Activated T-cell treated with anti-CD3 and anti-CD28 coated beads, Interleukin-2, amount 50 U/mL, for 24 hours (primary cell): ENCODE measurements at places on chromosomes 6 and 20.

GRCh38 chr6:68080074-68080473, 555.0 kb upstream of the ADGRB3 start:
- no peak for DNase-seq

GRCh38 chr20:44247586-44248409, 690 bp downstream of the GDAP1L1 start:
- DNase-seq, result peak; percentile 41

DNA sequence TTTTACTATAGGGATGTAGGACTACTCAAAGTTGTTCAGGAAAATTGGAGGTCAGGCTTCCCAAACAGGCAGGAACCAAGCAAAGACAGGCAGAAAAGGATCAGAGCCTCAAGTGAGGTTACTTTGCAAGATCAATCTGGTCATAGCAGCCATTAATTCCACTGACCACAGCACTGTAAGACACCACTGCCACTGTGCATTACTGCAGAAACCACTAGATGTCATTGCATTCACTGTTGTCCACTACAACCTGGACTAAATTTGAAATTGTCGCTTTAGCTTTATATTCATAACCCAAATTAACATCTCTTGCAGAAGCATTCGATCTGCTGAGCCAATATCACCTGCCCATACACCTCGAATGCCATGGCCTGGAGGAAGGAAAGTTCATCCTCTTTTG, 126.9 kb upstream of the UFL1 start:
- DNase-seq, result no peak

GRCh38 chr6:83221889-83222479, 28.8 kb downstream of the RWDD2A start:
- DNase-seq, result no peak

GRCh38 chr6:133621751-133622150, 267.2 kb upstream of the TCF21 start:
- no peak for DNase-seq

DNA sequence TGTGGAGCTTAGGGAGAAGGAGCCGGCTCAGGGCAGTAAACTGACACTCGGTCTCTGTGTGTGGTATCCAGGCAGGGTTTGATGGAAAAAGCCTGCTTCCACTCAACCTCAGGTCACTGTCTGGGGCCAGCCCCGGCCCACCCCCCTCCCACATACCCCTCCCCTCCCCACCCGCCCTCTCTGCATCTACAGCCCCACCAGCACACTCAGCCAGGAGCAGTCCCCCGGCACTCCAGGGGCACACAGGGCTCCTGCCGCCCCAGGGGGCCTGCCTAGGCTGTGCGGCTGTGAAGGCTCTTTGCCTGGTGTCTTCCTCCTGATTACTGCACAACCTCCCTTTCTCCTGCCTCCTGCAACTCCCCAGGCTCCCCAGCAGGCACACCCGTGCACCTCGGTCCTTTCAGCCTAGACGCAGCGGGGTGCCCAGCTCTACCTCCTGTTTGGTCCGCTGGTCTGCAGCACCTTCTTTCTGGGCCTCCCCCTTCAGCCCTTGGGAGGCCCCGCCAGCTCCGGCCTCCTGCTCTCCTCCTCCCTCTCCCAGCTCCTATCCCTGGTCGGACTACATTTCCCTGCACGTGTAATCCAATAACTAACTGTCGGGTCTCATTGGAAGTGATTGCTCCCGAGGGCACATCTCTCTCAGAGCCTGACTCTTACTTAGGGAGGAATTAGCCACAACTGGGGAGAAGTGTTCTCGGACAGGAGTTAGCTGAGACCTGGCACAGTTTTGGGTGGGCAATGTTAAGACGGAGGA, 1.3 kb upstream of the FOXF2 start:
- peak; percentile 41 for DNase-seq

- no peak for DNase-seq
Observed at GRCh38 chr6:118736440-118736839, 85.0 kb upstream of the CEP85L start.

DNA sequence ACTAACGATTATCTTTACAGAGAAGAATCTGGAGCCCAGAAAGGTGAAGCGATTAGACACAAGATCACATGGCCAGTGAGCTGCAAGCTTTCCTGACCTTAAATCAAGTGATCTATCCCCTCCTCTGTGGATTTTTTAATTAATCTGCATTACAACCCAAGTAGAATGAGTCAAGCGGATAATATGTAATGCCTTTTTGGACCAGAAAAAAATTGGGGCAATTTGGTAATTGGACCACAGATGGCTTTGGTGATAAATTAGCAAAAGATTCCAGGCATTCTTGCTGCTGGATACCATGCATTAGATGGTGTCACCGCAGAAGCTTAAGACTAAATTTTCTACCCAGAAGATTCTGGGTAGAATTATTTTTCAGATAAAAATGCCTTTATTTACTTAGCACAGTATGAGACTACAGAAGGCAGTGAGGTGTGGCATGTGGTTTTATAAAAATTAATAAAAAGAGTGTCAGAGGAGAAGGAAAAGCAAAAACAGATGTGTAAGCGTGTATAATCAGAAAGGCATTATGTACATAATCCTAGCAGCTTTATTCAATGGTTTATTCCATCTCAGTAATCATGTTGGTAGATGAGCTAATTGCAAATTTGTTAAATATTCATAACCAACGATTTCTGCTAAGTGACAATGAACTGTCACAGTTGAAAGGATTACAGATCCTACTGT, 53.9 kb upstream of the PCSK2 start:
- DNase-seq, result no peak

DNA sequence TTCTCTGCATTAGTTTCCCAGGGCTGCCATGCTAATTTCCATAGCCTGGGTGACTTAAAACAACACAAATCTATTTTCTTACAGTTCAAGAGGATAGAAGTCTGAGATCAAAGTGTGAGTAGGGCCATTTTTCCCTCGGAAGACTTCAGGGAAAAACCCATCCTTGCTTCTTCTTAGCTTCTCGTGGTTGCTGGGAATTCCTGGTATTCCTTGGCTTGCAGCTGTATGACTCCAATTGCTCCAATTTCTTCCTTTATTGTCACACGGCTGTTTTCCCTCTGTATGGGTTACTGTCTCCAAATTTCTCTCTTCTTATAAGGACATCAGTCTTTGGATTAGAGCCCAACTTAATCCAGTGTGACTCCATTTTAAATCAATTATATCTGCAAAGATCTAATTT, 128.4 kb upstream of the JAG1 start:
- no peak for DNase-seq

DNA sequence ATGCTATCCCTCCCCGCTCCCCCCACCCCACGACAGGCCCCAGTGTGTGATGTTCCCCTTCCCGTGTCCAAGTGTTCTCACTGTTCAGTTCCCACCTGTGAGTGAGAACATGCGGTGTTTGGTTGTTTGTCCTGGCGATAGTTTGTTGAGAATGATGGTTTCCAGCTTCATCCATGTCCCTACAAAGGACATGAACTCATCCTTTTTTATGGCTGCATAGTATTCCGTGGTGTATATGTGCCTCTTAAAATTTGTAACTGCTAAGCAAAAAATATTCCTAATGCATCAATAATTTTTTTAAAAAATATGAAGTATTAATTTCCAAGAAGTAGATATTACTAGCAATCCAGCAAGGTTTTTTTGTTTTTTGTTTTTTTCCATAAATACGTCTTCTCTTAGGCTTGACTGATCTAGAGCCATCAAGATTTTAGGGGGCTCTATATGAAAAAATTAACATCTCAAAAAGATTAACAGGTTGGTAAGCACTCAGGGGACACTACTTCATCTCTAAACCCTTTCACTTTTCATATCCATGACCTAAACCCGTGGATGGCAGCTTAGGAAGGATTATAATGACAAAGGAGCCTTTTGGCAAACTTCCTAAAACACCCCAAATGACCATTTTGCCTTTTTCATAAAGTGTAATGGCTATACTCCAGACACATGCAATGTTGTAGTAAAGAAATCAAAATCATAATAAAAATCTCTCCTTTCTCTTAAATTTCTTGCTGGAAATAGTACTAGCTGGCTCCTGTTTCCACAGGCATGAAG, 14.2 kb downstream of the MAP7 start:
- no peak for DNase-seq

- peak; percentile 76 for DNase-seq
Observed at GRCh38 chr6:112029045-112029822, 24.7 kb upstream of the CCN6 start.

DNA sequence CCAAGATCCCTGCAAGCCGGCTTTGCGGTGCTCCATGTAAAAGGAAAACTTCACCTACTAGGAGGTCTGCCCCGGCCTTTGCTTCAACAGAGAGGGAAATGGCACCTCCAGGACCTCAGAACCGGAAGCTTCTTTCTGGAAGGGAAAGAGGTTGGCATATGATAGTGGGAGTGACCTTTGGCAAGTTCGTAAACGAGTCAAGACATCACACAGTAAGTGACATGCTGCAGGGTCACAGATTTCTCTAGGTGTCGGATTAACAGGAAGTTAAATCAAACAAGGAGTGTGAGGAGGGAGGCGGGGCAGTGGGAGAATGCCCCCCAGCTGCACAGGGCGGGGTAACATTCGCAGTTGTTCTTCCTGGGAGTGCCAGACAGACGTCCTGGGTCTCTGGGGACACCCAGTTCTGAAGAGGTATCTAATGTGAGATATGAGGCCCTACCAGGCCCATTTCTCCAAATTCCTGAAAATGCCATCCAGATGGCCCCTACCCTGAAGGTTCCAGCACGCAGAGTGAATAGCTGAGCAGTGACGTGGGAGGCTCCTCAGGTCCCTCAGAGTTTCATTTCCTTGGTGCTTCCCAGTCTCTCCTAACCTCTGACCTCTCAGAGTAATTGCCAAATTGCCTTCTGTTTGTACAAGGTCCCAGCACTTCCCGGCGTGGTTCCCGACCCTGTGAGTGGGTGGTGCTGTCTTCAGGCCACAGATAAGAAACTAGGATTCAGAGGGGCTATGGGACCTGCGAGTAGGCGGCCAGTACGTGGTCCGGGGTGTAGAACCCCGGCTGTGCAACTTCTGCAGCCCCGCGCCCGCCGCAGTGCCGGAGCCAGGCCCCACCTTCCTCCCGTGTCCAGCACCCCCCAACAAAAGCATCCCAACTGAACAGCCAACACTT, 1.9 kb downstream of the RRBP1 start:
- no peak for DNase-seq

DNA sequence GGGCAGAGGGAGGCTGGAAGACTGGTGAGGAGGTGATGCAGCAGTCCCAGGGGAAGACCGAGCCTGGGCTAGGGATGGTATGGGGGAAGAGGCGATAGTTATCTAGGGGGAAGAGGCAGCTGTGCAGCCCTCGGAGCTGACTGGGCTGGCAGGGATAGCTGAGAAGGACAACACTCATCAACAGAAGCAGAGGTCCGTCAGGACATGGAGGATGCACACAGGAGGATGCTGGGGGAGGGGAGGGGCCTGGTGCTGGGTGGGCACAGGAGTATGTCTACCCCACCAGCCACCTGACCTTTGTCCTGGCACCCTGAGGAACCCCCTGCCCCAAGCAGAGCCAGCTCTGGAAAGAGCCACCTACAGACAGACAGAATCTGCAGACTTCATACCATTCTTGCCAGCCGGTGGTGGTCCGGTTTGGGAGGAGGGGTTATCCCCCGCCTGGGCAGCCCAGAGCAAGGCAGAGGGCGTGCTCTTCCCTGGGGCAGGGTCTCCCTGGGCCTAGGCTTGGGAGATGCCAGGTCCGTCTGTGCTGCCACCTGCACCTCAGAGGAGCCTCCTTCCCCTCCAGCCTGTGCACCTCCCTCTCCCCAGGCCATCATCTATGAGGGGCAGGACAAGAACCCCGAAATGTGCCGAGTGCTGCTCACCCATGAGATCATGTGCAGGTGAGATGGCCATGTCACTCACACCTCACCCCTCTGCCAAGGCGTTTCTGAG, 14.9 kb downstream of the EBF4 start:
- DNase-seq, result no peak

GRCh38 chr6:52632011-52632410, 38.9 kb upstream of the TMEM14A start:
- DNase-seq, result no peak

DNA sequence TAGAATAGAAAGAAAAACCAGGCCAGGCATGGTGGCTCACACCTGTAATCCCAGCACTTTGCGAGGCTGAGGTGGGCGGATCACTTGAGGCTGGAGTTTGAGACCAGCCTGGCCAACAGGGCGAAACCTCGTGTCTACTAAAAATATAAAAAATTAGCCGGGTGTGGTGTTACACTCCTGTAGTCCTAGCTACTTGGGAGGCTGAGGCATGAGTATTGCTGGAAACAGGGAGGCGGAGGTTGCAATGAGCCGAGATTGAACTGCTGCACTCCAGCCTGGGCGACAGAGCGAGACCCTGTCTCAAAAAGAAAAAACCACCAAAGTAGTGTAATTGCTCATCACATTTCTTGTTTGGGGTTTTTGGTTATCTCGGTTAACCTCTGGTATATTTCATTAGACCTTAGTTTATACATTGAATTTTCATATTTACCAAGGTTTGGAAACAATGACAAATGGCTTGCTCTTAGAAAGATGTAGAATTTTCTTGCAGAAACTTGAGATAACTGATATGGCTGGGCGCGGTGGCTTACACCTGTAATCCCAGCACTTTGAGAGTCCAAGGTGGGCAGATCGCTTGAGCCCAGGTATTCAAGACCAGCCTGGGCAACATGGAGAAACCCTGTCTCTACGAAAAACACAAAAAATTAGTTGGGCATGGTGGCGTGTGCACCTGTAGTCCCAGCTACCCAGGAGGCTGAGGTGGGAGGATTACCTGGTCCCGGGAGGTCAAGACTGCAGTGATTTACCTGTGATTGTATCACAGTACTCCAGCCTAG, 14.2 kb downstream of the ITCH start:
- DNase-seq, result peak; percentile 37

DNA sequence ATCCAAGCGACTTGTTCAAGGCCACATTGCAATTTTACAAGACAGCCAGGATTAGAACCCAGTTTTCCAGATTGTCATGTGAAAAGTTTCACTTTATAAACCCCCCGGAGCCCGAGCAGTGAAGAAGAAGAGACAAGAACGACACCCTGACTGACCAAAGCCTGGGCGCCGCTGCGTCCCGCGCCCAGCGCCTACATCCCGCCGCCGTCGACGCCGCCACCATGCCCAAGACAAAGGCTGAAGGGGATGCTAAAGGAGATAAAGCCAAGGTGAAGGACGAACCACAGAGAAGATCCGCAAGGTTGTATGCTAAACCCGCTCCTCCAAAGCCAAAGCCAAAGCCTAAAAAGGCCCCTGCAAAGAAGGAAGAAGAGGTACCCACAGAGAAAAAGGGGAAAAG, 27.1 kb upstream of the GJA1 start:
- DNase-seq, result no peak

DNA sequence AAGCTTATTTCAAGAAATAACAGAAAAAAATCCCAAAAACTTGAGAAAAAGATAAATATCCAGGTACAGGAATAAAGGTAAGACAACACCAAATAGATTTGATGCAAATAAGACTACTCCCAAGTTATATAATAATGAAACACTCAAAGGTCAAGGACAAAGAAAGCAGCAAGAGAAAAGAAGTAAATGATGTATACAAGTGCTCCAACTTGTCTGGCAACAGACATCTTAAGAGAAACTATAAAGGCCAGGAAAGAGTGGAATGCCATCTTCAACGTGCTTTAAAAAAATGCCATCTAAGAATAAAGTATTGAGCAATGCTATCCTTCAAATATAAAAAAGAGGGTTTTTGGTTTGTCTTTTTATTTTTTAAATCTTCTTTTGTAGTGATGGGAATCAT, 54.2 kb downstream of the REV3L start:
- no peak for DNase-seq
